ENCODE measurements at places on chromosomes 12 and 14. TPM values are rescaled to one million over a fixed set of nuclear protein-coding genes. Genes with fewer than 3 reads are reported as not detected.

ZFHX2 gene
- 2.1 TPM for total RNA-seq

DNA sequence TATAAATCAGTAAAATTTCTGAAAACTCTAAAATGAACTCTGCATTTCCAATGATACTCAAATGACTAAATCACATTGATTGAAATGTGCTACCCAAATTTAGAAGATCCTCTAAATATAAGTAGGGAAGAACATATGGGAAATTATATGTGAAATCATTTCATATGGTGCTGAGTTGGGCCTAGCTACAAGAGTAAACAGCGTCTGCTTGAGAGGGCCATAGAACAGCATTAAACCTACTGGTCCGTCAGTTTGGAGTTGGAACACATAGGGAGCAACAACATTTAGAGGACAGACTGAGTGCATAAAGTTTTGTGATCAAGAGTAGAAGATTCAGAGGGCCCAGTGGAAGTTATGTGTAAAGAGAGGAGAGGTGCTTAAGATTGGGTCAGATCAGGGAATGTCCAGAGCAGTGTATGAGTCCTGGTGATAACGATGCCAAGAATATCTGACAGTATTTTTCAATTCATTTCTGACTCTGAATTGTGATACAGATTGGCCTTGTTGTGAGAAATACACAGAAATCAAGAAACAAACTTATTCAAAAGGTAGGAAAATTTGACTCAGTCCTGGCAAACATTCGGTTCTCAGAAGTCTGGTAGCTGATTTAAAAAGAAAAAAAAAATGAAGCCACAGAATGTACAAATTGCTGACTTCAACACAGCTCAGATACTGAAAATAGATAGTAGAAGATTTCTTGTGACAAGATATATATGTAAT is 362.2 kb downstream of the CCDC91 start:
- peak; percentile 88 for ATAC-seq

GRCh38 chr14:25869854-25870253 is 728.0 kb downstream of the NOVA1 start:
- no peak for ATAC-seq

DNA sequence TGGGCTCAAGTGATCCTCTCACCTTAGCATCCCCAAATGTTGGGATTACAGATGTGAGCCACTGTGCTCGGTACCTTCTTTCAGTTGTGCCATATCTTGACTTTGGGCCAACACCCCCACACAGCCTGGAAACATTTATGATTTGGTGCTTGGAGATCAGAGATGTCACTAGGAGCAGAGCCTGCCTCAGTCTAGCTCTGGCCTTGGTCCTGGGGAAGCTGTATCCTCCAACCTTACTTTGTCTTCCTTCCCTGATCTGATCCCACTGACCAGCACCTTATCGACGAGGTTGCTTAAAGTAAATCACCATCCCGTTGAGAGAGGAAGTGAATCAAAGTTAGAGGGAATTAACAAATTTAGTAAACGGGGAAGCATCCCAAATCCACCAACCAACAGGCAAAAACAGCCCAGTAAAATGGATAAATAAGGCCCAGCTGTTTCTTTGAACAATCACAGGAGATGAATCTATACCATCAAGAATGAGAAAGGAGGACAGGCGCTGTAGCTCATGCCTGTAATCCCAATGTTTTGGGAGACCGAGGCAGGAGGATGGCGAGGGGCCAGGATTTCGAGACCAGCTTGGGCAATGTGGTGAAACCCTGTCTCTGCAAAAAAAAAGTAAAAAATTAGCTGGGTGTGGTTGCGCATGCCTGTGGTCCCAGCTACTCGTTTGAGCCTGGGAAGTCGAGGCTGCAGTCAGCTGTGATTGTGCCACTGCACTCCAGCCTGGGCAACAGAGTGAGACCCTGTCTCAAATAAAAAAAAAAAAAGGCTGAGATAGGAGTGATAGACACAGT is 3.4 kb downstream of the PLBD2 start:
- ATAC-seq = no peak

DNA sequence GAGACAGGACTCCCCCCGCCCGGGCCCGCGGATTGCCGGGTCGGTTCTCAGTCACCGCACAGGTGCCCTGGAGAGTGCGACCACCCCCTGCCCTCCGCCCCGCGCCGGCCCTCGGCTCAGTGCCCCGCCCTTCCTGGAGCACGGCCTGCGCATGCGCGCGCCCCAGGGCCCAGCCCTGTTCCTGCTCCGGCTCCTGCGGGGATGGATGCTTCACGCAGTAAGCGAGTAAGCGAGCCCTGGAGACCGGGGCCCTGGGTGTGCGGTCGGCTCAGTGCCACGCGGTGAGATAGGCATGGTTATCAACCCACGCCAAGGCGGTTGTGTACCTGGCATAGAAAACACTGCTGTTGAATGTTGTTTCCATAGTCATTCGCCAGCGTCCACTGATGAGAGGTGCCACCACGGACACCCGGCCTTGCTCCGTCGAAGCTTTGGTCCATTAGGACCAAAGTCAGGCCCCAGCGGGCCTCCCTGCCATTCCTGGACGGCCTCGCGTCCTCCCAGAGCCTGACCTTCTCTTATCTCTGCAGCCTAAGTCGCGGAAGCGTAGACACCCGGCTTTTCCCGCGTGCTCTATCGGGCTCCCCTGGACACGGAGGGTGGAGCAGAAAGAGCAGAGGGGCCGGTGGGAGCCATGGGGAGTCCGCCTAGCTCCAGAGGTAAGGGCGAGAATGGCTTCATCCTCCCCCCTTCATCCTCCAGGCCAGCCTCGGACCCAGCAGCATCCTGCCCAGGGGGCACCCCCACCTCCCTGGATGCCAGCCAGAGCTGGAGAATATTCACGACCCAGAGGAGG is 90.6 kb downstream of the PAPOLA start:
- ATAC-seq = peak; percentile 99

DNA sequence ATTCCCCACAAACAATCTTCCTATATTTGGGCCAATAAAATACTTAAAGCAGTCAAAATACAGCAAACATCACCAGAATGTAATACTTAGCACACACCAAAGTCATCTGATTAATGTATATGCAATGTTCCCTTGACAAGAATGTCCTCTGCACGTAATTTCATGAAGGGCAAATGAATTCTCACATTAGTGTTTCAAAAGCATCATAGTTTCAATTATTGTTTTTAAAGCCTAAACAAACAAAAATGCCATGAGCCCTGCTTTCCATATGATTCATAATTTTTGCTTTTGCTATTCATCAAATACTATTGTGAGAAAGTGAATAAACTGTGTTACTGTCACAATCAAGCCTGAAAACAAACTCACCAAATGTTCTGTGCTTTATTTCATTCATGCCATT is 156.0 kb downstream of the EPS8 start:
- peak; percentile 23 for ATAC-seq

GPR65 gene
- 15.0 TPM for total RNA-seq

- ATAC-seq = no peak
These were observed 20.8 kb downstream of the TNFAIP2 start for GRCh38 chr14:103144085-103144484.

FAM186B gene
- total RNA-seq = not detected

DNA sequence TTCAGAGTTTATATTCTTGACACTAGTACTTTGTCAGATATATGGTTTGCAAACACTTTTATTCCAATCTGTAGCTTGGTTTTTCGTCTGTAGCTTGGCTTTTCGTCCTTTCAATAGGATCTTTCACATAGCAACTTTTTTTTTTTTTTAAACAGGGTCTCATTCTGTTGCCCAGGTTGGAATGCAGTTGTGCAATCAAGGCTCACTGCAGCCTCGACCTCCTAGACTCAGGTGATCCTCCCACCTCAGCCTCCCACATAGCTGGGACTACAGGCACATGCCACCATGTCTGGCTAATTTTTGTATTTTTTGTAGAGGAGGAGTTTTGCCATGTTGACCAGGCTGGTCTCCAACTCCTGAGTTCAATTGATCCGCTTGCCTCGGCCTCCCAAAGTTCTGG is 460.4 kb upstream of the SOX5 start:
- no peak for ATAC-seq

DNA sequence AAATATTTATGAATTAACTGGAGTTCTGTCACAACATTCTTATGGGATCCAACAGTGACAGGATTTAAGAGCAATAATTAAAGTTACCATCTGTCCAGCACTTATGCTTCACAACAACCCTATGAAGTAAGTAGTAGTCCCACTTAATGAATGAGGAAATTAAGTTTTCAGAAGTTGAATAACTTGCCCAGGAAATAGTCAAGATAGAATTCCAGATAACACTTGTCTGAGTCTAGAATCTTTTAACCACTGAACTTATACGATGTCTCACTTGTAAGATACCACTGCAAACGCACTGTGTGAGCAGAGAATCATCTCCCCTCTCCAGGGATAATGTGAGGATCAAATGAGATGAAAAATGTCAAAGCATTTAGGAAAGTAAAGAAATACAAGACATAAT is 3.3 kb upstream of the TTC9 start:
- no peak for ATAC-seq

DNA sequence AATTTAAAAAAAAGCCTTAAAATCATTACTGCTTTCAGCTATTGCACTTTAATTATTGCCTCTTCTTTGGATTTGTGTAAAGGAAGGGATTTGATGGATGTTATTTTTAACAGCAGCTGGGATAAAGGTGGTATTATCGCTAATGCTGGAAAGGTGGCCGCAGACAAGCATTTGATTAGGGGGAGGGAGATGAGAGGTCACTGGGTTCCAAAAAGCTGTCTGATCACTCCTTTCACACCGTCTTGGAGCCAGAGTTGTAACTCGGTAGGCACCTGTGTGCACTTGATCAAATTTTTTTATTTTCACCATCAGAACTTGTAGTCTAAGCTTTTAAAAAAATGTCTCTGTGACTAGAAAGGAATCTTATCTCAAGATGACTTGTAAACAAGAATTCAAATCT is 99.8 kb downstream of the AKAP6 start:
- no peak for ATAC-seq

DNA sequence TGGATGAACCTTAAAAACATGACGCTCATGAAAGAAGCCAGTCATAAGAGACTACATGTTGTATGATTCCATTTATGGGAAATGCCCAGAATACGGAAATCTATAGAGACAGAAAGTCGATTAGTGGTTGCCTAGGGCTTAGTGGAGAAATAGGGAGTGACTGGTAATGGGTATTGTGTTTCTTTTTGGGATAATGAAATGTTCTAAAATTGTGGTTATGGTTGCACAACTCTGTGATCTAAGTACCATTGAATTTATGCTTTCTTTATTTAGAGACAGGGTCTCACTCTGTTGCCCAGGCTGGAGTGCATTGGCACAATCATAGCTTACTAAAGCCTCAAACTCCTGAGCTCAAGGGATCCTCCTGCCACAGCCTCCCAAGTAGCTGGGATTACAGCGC is 8.0 kb downstream of the RBMS2 start:
- ATAC-seq = no peak

AREL1 gene
- total RNA-seq = 37.0 TPM

- ATAC-seq = no peak
These were observed 425.0 kb downstream of the NPAS3 start for GRCh38 chr14:33363682-33364081.

DNA sequence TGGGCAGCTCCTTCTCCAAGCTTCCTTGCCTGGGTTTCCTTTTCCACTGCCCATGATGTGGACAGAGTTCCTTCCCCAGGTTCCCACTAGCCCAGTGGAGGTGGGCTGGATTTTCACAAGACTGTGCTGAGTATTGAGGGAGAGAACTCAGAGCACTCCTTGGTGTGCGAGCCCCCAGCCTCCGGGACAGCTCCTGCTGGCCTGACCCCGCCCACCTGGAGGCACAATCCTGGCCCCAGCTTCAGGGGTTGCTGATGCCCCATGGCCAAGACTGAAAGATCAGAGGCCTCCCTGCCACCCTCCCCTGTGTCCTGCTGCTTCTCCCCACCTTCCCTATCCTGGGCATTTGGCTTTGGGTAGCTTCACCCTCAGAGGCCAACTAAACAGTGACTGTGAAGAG is 7.7 kb downstream of the KCNH3 start:
- no peak for ATAC-seq

DNA sequence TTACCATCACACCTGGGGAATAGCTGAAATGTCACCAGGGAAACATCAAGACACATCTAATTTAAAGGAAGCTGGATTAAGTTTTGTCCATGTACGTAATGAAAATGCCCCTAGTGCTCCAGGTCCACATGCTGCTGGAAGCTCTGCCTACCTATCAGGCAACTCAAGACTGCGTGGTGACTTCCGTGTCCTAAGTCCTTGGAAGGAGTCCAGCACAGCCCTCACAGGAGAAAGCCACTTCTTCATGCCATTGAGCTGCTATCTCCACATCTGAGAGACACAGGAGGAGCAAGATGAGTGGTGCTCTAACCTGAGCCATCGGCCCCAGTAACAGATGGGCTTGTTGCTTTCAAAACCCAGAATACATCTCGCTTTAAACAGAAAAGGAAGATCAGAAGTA is 316.4 kb downstream of the DPF3 start:
- no peak for ATAC-seq

DNA sequence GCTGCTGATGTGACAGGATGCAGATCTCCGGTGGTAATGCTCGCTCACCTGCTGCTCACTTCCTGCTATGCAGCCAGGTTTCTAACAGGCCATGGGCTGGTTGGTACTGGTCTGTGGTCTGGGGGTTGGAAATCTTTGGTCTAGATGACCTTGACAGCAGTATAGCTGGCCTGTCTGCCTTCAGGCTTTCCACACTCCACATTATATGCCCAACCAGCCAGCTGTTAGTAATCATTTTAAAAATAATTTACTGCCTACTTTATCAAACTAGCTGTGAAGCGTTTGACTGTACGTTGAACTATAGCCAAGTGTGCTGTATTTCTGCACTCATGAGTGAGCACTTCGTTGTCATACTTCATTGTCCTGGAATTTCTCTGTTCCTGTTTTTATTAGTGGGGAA is 424.0 kb upstream of the GARIN6 start:
- no peak for ATAC-seq

PTGES3 gene
- 391 TPM for total RNA-seq

DNA sequence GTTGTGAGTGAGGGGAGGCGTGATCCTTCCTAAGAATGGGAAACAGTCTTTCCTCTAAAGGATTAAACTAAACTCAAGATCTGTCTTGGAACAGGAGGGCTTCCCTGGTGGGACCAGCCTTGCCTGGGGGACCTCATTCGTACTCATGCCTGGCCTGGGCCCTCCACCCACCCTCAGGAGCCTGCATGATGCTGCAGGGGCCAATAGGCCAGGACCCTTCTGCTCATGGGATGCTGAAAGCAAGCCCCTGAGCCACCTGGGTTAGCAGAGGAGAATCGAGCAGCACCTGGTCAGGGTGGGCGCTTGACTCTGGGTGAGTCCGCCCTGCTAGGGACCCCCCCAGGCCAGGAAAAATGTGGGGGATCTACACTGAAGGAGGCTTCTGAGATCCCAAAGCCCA is 48.3 kb upstream of the FAM181A start:
- no peak for ATAC-seq

- no peak for ATAC-seq
These were observed 113.1 kb upstream of the OVCH1 start for GRCh38 chr12:29610473-29611170.

DNA sequence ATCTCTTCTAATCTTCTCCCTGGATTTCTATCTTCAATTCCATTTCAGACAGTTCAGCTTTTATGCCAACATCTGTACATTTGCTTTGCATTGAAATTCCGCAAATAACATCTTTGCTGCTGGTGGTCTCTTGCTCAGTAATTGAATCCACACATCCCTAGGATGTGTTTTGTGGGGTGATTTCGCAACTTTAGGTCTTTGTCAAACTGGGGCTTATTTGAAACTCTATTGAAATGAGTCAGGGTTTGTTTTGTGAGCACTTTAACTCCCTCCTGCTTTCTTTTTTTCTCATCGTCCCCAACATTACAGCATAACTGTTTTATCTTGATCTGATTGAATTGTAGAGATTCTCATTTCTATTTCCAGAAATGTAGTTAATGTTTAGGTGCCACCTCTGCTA is 404.3 kb downstream of the NPAS3 start:
- ATAC-seq = no peak

Measured in activated T-helper 17 cell treated with anti-CD3 and anti-CD28 coated beads, Interleukin-2, amount 50 U/mL, for 72 hours (primary cell).